ENCODE measurements at places on chromosomes 6 and 20.

GRCh38 chr6:35173044-35173426 lies 31.9 kb upstream of the TCP11 start:
- no peak for DNase-seq

DNA sequence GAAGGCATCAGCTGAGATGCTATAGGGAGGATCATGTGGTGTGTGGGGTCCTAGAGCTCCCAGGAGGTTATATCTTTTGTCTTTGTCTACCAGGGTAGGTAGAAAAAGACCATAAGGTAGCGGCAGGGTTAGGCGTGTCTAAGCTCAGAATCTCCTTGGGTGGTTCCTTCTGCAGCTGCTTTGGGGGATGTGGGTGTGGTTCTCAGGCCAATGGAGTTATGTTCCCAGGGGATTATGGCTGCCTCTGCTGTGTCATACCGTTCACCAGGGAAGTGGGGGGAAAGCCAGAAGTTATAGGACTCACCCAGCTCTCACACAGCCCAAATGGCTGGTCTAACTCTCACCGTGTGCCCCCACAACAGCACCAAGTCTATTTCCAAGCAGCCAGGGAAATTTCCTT lies 107.4 kb upstream of the ADGRB3 start:
- no peak for DNase-seq

GRCh38 chr6:142824426-142824825 lies 120.5 kb downstream of the HIVEP2 start:
- DNase-seq = no peak

GRCh38 chr20:41534842-41535241 lies 83.3 kb downstream of the CHD6 start:
- DNase-seq = no peak

DNA sequence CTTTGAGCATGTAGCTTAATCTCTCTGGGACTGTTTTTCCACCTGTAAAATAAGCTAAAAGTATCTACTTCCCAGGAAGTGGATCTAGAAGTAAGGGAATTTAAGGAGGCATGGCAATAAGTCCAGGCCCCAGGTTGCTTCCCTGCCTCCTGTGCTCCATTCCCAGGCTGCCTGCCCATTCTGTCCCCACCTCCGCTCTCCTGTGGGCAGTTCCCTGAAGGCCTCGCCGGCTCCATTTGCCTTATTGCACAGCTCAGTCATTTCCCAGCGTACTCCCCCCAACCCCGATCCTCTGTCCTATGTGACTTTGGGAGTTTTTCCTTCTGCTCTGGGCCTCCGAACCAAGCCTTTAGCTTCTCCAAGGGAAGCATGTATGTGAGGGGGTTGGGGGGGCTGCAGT lies 4.6 kb downstream of the SLC29A1 start:
- DNase-seq = no peak

DNA sequence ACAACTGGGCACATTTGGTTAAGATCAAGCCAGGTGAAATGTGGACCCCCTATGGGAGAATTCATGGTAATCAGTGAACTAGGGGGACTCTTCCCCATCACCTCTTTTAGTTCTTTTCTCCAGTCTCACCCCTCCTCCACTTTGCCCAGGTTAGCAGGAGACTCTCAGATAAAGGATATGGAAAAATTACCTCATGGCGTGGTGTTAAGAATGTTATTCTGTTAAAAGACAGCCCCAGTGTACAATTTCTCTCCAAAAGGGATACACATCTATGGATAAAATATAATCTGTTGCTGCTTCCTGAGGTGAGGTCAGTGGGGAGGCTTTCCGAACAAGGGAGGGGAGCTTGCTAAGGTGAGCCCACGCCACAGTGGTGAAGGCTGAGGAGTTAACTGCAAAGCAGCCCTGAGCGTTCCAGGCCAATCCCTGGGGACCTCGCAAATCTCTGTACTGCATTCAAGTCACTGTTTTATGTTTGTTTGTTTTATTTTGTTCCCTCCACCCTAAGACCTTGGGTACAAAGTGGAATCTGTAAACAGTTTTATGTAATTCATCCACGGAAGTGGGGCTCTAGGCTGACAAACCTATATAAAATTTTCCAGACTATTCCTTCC lies 52.0 kb downstream of the ADGRF1 start:
- DNase-seq = no peak

DNA sequence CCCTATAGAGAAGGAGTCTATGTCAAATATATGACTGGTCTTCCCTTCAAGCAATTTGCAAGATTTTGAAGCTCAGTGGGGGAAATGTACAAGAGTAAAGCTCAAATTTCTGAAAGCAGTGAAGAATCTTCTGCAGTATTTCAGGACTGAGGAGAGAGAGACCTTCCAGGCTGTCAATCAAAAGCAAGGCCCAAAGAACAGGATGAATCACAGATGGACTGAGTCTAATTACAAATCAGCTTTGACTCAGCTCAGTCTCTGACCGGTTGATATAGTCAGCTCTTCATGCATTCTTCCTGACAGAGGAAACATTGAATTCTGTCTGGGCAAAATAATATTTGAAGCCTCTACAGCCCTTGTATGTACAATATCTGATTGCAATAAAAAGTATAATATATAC lies 7.7 kb upstream of the HTR1B start:
- no peak for DNase-seq

DNA sequence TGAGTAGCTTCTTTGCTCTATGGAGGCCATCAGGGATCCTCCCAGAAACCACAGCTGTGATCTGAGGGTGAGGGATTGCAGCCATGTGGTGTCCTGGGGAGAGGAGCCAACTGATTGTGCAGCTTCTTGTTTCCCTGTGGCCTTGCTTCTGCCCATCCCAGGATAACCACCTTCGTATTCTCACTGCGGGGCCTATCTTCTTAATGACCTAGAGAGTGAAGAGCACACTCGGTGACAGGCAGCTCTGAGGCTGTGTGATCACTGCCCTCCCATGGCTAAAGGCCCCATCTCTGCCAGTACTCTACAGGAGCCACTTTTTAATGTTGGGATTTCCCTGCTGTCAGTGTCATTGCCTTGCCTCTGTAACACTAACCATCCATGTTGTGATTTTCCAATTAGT lies 5.3 kb upstream of the RAET1L start:
- no peak for DNase-seq

Measured in RCC 7860 (cell line).